ENCODE measurements at places on chromosomes 4 and X.

DNA sequence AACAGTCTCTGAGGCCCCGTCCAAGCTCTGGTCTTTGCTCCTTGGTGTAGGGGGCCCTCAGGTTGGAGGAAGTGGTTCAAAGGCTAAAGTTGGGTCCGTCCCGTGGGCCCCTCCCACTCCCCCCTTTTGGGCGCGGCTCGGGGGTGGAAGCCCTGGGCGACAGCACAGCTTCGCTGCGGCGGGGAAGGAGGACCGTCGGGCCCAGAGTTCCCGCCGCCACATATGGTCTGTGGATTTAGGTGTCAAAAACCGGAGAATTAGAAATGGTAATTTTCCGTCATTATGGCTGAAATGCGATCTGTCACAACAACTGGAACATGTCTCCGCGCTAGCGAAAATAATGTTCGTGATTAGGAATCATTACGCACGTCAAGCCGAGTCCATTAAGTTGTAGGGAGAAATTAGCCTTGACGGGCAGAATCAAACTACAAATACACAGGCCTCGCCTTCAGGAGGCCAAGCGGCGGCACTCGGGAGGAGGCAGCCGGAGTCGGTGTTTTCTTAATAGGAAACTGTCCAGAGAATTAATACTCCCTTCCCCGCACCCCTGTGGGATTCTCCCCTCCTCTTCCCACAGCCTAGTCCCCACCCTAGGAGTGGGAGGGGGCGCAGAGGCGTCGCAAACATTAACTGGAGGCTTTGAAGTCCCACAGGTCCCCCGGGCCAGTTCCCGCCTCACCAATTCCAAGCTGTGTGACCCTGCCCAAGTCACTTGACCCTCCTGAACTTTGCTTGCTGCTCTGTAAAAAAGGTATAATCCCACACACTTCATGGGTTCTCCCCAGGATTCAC lies 15.0 kb downstream of the NKX3-2 start:
- DNase-seq, result no peak

DNA sequence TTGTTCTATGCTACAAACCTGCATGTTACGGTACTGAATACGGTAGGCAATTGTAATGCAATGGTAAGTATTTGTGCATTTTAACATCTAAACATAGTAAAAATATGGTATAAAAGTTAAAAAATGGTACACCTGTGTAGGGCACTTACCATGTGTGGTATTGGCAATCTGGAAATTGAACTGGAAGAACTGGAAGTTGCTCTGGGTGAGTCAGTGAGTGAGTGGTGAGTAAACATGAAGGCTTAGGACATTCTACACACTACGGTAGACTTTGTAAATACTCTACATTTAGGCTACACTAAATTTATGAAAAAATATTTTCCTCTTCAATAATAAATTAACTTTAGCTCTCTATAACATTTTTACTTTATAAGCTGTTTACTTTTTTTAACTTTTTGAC lies 78.9 kb downstream of the RRAGB start:
- DNase-seq, result no peak

- DNase-seq, result no peak
These were observed 173.8 kb upstream of the RPL34 start for GRCh38 chr4:108446556-108446955.

DNA sequence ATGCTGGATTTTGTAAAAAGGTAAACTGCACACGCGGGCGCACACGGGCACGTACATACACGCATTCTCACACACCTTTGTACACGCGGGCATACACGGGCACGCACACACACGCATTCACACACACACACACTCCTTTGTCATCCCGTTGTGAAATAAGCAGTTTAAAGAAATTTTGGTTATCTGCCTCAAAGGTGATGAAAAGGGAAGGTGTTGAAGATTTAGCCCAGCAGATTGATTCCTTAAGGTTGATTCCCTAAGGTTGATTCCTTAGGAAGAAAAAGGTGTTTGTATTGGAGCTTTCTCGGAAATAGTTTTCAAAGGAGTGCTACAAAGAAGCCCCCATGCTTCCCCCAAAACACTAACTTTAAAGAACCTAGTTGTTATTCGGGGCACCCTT lies 693 bp downstream of the ATP10D start:
- no peak for DNase-seq

DNA sequence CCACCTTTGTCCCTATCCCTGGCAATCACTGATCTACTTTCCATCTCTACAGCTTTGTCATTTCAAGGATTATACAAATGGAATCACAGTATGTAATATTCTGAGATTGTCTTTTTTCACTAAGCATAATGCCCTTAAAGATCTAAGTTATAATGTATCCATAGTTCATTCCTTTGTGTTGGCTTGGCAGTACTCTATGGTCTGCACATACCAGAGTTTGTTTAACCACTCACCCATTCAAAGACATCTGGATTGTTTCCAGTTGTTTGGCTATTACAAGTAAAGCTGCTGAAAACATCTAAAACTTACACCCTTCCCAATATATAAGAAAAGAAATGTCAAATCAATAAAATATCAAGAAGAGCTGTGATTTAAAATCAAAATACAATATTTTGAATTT lies 26.0 kb upstream of the AWAT1 start:
- DNase-seq, result no peak

DNA sequence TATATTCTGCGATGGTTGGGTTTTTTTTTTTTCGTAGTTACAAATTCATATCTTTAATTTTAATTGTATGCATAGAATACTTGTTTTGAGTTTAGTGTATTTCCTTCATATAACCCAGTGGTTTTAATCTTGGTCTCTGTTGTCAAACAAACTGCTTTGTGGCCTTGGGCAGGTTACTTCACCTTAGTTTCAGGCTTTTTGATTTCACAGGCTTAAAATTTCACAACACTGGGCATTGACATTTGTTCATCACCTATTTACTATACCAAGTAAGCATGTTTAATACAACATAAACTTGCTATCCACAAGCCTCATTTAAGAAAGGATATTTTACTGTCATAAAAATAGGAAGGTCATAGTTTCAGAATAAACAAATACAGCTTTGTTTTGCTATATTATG lies 14.7 kb downstream of the RAPGEF2 start:
- no peak for DNase-seq

- no peak for DNase-seq
These were observed 23.8 kb downstream of the VCX2 start for GRCh38 chrX:8147226-8147625.

All from activated CD8-positive, alpha-beta memory T cell treated with anti-CD3 and anti-CD28 coated beads, Interleukin-2, amount 50 U/mL, for 4 hours (primary cell).